ENCODE measurements at places on chromosomes 5 and 9. TPM values are rescaled to one million over a fixed set of nuclear protein-coding genes. Genes with fewer than 3 reads are reported as not detected.

Gene THG1L
- total RNA-seq = 14.5 TPM

Gene SLC34A3
- total RNA-seq = not detected

Gene TNFSF8
- not detected for total RNA-seq

Gene ASPN
- total RNA-seq = not detected

Gene PCDHA12
- not detected for total RNA-seq

Gene GABRB2
- total RNA-seq = not detected

Gene PRRX2
- 14.9 TPM for total RNA-seq

Gene FOXD4L4
- not detected for total RNA-seq

Gene PCDHGB4
- total RNA-seq = 4.0 TPM

Gene KIF4B
- total RNA-seq = not detected

Measured in bronchus fibroblast of lung (primary cell).